ENCODE measurements at places on chromosomes 4 and X.

GRCh38 chr4:187166886-187167512 lies 443.3 kb upstream of the FAT1 start:
- no peak for DNase-seq

GRCh38 chr4:164304101-164304639 lies 449.8 kb upstream of the SMIM31 start:
- DNase-seq = no peak

DNA sequence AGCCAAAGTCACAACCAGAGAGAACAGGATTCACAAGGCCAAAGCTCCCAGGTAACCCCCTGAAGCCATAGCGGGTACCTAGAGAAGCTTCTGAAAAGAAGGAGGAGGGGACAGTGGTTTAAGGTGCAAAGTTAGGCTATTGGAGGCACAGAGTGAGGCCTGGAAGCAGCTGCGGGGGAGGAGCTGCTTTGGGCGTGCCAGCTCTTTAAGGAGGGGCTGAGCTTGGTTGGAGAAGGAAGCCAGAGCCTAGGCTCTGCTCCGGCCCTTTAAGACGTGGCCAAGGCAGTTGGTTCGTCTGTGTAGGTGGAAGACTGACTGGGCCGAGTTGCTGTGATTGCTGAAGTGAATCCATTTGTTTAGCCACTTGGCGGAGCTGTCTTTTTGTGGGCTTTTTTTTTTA lies 1.5 kb downstream of the KLF8 start:
- no peak for DNase-seq

DNA sequence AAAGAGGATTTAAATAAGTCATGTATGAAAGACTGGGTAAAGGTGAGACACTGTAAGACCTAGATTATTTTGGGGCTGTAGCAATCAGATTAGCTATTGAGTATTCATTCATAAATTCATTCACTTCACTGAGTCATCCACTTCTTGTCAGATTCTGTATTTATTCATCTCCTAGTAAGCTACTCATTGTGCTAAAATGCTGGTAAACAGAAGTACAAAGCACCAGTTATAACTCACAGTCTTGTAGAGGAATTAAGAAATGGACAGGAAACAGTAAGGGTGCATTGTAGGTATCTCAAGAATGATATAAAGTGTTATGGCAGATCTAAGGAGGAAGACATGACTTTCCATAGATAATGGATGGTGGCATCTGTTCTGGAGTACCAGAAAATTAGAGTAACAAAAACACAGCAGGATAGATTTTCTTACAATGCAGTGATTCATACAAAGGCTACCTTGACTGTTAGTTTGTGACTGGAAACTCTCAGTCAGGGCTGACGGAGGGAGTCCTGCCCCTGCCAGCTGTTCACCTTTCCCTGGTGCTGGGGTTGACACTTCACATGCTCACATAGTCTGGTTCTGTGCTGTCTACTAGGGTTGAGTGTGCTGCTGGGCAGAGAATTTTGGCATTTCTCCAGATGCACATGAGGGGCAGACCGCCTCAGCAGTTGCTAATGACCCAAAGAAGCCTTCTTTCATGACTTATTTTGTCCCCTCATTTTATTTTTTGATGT lies 26.5 kb upstream of the HAND2 start:
- no peak for DNase-seq

DNA sequence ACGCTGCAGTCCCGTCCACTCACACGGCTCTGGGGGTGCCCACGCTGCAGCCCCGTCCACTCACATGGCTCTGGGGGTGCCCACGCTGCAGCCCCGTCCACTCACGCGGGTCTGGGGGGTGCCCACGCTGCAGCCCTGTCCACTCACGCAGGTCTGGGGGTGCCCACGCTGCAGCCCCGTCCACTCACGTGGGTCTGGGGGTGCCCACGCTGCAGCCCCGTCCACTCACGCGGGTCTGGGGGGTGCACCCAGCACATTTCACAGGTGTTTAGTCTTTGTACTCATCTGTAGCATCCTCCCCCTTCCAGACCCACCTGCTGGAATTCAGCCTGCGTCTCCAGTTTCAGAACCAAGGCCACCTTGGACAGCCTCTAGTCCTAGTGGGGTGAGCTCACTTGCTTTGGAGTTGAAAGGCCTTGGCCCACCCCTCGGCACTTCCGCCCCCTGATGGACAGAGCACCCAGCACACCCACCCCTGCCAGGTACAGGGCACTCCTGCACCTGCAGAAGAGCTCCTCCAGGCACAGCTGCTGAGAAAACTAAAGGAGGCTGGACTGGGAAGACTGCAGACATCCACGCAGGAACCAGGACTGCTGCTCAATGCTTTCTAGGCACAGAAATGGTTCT lies 73.0 kb downstream of the ABLIM2 start:
- no peak for DNase-seq

GRCh38 chrX:118694638-118695037 lies 32.8 kb upstream of the IL13RA1 start:
- no peak for DNase-seq

GRCh38 chrX:44035571-44035970 lies 62.4 kb upstream of the NDP start:
- DNase-seq = no peak

- DNase-seq = peak; percentile 85
These were observed 342.7 kb upstream of the PABPC4L start for GRCh38 chr4:134544303-134544770.

DNA sequence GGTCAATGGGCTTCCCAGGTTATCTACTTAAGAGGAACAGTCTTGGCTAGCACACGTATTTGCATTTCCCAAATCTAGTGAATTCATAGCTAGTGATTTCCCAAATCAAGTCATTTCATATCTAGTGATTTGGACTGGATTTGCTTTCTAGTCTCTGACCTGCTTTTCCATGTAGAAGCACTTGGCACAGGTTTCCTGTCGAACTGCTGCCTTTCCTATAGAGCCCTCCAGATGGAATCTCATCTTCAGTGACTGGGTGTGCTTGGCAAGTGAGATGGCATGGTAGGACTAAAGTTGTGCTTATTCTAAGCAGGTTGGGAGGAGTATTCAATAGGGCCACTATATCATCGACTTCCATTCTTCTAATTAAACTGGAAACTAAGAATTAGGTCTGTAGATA lies 94.7 kb downstream of the CCNG2 start:
- DNase-seq = no peak

DNA sequence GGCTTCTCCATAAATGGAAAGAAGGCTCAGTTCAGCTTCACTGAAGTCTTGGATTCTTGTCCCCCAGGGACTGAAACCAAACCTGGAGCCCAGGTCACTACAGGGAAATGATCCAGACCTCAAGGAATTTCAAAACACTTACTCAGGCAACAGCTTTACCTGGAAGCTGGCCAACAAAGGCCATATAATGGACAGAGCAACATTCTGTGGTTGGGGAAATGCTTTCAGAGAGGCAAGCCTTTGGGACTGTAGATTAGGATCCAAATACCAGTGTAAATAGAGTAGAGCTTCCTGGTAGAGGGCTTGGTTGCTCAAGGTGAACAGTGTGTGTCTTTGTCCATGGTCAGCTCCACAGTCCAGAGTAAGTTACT lies 57.0 kb upstream of the PROM1 start:
- DNase-seq = no peak

- no peak for DNase-seq
These were observed 9.9 kb downstream of the L1CAM start for GRCh38 chrX:153876112-153876491.

GRCh38 chr4:114603497-114603896 lies 4.9 kb downstream of the UGT8 start:
- DNase-seq = no peak

GRCh38 chr4:86927843-86928395 lies 6.9 kb upstream of the AFF1 start:
- no peak for DNase-seq

GRCh38 chrX:13432414-13433297 lies 112.8 kb upstream of the ATXN3L start:
- DNase-seq = no peak

DNA sequence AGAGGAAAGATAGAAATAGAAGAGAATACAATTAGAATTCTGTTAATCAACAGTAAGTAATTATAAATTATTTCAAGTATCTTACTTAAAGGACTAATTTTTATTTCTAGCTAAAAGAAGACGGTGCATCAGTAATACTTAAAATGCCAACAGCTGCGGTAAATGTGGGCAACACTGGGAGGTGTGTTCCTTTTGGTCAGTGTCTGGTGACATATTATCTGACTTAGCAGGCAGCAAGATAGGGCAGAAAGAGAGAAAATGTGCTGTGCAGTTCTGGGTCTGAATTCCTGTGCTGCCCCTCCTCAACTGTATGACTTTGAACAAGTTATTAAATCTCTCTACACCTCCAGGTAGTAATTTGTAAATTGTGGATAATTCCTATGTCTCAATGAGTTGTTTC lies 120.6 kb downstream of the ZNF827 start:
- no peak for DNase-seq

DNA sequence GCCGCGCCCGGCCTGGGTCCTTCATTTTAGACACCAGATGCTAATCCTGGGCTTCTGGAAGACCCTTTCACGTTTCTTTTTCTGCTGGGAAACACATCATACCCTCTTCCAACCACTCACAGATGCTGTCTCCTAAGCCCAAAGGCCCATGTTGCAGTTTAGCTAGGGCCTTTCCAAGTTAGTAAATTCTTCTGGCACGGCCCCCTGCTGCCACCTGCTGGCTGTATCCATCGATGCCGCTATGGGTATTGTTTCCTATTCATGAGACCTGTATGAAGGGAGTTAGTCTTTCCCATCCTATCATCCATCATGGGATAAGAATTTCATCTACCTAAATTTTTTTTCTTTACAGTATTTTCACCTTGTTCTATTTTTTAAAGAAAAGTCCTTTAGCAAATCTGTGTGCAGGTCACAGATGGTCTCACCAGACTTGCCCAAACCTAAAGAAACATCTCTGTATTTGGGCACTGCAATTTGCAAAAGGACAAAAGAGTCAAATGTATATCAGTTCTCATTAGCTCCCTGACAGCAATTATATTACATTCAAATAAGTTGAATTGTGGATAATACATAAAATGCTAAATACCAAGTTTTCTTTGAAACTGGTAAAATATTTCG lies 37.8 kb upstream of the SLC9A7 start:
- DNase-seq = peak; percentile 57

GRCh38 chr4:51843309-51844152 lies 578 bp downstream of the DCUN1D4 start:
- peak; percentile 32 for DNase-seq

- no peak for DNase-seq
These were observed at the start of gene FGF16 for GRCh38 chrX:77446908-77447652. Gene FGF16, plus strand, starts transcription at chrX:77447389. Its CDS starts 286 bp downstream, at chrX:77447675.

DNA sequence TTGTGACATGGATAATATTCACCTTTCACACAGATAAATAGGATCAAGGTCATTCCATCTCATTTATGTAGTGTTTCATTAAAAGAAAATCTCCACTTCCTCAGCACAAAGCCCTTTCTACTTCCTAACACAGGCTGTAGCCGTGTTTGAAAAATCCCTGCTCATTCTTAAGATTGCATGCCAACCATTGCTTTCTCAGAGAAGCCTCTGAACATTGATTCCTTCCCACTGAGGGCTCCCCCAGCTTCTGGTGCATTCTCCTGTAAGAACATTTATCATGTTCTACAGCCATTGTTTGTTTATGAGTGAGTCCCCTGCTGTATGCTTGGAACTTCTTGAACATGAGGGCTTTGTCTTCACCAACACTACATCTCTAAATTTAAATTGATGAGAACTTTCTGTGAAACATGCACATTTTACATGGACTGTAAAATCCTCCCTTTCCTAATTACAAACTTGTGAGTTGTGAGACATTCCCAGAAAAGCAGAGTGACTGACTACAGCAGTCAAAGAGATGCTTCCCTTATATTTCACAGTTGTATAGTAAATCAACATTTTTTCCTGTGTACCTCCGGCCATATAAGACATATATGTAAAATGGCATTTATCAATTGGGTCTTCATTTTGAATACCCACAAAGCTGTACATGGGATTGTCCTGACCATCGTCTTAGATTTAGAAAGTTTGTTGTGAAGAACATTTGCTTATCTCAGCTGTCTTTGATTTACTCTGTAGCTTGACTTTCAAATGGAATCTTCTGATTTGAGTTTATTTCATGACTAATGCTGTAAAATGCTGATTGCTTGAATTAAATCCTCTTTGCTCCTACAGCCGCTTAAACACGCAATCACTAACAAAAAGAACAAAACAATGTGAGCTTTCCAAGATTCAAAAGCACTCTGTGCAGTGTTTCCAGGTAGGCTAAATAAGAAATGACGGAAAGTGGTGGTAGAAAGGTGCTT lies 600.5 kb upstream of the SLIT2 start:
- no peak for DNase-seq

DNA sequence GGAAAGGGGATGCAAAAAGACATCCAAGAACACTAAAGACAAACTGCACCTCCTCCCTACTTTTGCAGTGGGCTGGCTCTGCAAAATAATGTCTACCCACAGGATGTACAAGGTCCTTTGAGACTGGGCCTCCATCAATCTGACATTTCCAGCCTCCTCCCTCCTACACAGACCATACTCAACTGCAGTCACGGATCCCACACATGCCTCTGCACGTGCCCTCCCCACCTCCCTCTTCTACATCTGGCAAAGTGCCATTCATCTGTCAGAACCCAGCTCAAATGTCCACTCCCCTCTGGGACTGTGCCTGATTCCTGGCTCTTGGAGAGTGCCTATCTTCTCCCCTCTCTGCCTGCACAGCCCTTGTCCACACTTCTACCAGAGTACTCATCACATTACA lies 50.3 kb downstream of the CHRDL1 start:
- DNase-seq = no peak

DNA sequence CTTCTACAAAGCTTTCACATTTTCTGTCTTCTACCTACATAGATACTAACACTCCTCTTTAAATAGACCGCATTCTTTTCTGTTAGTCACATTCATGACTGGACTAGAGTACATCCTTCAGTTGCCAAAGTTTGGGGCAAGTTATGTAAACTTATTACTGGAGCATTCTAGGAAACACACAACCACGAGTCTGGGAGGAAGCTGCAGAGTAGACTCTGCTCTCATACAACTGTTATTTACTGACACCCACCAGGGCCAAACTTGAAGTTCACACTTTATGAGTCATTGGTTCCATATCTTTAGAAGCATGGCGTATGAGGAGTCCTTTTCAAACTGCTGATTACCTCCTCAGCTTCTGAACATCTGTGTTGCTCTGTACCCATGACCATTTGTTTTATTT lies 87.0 kb downstream of the RNF150 start:
- DNase-seq = no peak

DNA sequence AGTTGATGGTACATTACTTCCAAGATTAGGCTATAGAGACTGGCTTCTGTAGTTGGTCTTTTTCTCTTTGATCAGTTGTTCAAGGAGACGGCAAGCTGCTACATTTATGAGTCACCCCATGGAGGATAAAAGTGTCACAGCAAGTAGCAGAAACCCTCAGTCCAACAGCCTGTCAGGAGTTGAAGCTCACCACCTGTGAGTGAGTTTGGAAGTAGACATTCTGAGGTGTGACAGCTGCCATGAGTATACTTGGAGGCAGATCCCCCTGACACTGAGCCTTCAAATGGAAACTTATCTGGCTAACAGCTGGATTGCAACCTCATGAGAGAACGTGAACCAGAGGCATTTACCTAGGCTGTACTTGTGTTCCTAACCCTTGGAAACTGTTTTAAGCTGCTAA lies 68.0 kb downstream of the CCNG2 start:
- no peak for DNase-seq

All from COR-L47 (cell line).